Naive thymus-derived CD4-positive, alpha-beta T cell (primary cell): ENCODE measurements at places on chromosomes 4 and X. TPM values are rescaled to one million over a fixed set of nuclear protein-coding genes. Genes with fewer than 3 reads are reported as not detected.
A peak's percentile ranks its signal among the peaks of the same experiment; 100 is the strongest.

- no peak for DNase-seq
These were observed 56.3 kb downstream of the CCDC149 start for GRCh38 chr4:24856586-24856985.

The CYSLTR1 gene
- polyA plus RNA-seq = 35.8 TPM

The HERC6 gene
- 14.6 TPM for polyA plus RNA-seq

The MAGED4 gene
- 0.52 TPM for polyA plus RNA-seq

GRCh38 chr4:106670976-106671375, 302.4 kb upstream of the GIMD1 start:
- no peak for DNase-seq

The GPC3 gene
- 6.0 TPM for polyA plus RNA-seq

- no peak for DNase-seq
These were observed 421 bp upstream of the PLAC1 start for GRCh38 chrX:134658760-134659023.

- DNase-seq = no peak
These were observed 96.5 kb downstream of the HDAC8 start for GRCh38 chrX:72475952-72476668.

The ATP7A gene
- 5.4 TPM for polyA plus RNA-seq

- no peak for DNase-seq
These were observed 494.1 kb downstream of the GABRG1 start for GRCh38 chr4:45629717-45630116.

The SOWAHD gene
- polyA plus RNA-seq = 1.6 TPM

The BMP3 gene
- polyA plus RNA-seq = not detected

DNA sequence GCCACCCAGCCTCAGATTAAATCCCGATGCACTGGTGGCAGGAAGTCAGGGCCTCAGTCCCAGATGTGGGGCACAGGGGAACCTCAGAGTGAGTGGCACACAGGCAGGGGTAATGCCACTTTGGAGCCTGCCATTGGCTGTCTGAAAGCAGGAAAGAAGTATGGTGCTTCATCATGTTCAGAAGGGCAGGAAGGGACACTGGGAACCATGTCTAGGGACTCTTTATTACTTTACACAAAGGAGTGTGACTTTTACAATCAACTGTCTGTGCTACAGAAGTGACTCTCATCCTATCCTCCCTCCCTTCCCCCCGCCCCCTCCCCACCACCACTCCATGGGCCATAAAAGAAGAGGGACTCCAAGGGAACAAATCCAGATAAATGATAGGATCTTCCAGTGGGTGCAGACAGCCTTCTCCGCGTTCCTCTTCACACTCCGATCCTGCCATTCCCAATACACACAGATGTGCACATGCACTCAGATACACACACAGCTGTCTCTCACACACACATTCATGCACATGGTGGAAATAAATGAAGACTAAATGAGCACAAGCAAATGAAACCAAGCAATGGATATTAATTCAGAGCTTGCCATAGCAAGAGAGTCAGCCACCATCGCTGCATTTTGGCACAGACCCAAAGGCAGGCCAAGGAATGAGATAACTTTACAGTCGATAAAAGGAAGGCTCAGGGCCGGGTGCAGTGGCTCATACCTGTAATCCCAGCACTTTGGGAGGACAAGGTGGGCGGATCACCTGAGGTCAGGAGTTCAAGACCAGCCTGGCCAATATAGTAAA, 2.5 kb upstream of the TMEM154 start:
- DNase-seq = no peak

GRCh38 chr4:147136310-147136709, 190.6 kb upstream of the TTC29 start:
- DNase-seq = no peak

DNA sequence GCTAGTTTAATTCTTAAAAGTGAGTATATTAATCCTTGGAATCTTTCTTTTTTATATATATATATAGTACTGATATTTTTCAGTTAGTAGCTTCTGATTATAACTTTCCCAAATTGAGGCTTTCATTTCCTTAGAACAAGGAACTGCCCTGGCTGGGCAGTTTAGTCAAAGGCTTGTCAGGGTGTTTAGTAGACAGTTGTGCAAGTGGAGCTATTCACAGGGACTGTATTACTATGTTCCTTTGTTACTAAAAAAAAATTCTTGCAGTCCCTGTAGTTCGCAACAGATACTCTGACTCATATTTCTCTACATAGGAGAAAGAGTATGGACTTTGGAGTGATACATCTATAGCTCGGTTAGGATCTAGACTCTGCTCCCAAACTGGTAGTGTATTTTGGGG, 20.8 kb downstream of the USO1 start:
- DNase-seq = no peak

GRCh38 chrX:100512471-100512870, 72.3 kb upstream of the TNMD start:
- DNase-seq = peak; percentile 2

GRCh38 chrX:150406596-150406995, 43.5 kb downstream of the MAMLD1 start:
- no peak for DNase-seq

DNA sequence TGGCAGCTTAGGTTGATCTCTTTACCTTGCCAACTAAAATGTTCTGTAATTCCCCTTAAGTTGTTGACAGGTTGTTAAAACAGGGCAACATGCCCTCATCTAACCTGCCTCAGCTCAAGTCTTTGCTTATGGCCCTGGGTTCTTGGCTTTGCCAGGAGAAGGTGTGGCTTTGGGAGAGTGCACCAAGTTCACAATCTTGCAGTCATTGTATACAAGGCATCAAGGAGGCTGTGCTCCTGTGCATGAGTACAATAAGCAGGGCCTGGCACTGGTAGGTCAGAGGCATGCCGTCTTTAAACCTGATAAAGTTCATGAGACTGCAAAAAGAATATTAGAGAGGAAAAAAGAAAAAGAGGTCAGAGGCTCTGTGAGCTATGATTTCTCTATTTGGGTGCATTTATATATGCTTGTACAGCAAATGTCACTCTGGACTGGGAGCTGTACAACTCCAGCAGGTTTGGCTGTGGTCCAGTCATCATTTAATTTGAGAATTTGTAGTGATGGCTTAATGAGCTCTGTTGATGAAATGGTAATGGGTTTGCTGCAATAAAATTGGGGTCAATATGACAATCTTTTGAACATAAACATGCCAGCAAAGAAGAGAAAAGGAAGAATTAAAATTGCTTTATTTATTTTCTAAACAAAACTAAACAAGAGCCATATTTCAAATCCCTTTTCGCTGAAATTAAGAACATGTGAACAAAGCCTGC, 30.3 kb downstream of the AREG start:
- DNase-seq = no peak

DNA sequence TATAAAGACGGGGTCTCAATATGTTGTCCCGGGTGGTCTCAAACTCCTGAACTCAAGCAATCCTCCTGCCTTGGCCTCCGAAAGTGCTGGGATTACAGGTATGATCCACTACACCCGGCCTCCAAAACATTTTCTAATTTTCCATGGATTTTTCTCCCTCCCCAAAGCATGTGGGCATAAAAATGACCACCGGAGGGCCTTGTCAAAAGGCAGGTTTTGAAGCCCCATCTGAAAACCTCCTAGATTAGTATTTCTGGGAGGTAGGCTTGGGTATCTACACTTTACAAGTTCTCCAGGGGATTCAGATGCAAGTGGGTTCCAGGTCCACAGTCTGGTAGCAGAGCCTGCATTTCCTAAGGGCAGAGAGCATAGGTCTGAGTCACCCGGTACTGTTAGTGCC, 1.4 kb upstream of the GPR173 start:
- no peak for DNase-seq

GRCh38 chr4:8589823-8590545, 2.6 kb upstream of the CPZ start:
- DNase-seq = no peak

- DNase-seq = no peak
These were observed 2.9 kb downstream of the TEC start for GRCh38 chr4:48266781-48267180.

DNA sequence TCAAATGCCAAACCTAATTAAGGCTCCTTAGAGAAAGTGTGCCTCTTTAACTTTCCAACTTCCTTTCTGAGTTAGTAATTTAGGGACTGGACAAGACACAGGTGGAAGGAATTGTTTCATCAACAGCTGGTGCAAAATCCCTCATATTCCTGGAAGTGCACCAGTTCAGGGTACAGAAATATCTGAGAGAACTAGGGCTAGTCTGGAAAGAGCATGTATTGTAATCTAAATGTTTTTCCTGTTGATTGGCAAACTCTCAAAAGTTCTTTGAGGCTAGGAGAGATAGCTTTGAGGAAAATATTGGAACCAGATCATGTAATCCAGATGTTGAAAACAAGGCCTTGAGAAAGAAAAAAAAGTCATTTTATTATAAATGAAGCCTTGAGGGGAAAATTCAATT, 98.1 kb upstream of the C1GALT1C1 start:
- no peak for DNase-seq

DNA sequence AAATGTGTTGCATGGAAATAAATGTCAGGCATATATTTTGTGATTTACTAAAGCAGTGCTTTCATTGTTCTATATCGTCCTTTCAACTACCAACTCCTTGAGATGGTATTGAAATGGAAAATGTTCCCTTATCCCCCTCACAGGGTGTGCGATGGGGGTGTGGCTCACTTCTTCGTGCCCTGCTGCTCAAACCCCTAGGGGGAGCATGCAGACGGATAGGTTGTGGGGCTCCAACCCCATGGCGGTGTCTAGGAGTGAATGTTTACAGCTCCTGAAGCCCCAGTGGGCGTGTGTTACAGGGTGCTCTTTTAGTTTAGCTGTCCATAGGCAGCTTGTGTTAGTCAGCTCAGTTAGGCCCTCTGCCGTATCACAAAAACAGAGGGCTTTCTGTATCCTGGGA, 287.7 kb upstream of the EMCN start:
- no peak for DNase-seq

The NDNF gene
- not detected for polyA plus RNA-seq

DNA sequence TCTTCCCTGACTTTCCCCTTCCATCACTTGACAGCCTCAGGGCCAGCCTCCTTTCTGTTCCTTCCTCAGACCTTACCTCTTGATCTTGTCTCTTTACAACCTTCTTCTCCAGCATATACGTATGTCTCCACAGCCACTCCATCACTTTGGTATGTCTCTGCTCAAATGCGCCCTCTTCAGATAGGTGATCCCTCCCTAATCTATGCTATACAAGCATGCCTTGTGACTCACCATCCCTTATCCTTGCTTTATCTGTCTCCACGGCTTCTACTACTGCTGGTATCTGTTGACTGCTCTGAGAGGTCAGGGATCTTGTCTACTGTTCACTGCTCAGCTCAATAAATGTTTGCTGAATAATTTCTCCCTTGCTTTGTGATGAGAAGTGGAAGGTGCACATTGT, 9.0 kb downstream of the ARAP2 start:
- no peak for DNase-seq

GRCh38 chr4:99979872-99980271, 29.8 kb upstream of the H2AZ1 start:
- DNase-seq = no peak

The EFHC2 gene
- 3.3 TPM for polyA plus RNA-seq

- DNase-seq = no peak
These were observed 46.2 kb downstream of the CXCL13 start for GRCh38 chr4:77651820-77652219.

DNA sequence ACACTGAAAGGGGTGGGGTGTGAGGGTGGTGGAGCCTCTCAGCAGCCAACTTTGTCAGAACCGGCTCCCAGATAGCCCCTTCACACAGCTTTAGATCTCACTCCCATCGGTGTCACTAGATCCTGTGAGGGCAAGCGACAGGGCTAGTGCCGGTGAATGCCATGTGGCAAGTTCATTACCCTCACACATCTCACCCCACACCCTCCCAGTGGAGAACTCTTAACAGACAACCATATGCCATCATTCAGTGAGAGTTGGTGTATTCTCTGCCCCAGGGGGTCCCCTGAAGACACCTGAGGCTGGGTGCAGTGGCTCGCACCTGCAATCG, 15.3 kb downstream of the SEPTIN6 start:
- DNase-seq = no peak

GRCh38 chr4:73709451-73710033, 30.8 kb upstream of the CXCL8 start:
- DNase-seq = no peak

DNA sequence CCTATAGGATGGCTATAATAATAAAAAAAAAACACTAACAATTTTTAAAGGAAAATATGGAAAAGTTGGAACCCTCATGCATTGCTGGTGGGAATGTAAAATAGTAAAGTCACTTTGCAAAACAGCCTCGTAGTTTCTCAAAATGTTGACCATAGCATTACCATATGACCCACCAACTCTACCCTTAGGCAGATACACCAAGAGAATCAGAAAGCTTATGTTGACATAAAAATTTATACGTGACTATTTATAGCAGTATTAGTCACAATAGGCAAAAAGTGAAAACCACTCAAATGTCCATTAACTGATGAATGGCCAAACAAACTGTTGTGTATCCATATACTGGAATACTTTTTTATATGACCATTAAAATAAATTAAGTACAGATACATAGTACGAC, 19.8 kb upstream of the FAM241A start:
- DNase-seq = no peak

The SLC49A3 gene
- polyA plus RNA-seq = not detected

- DNase-seq = no peak
These were observed 28.7 kb downstream of the DOCK11 start for GRCh38 chrX:118524344-118524743.

DNA sequence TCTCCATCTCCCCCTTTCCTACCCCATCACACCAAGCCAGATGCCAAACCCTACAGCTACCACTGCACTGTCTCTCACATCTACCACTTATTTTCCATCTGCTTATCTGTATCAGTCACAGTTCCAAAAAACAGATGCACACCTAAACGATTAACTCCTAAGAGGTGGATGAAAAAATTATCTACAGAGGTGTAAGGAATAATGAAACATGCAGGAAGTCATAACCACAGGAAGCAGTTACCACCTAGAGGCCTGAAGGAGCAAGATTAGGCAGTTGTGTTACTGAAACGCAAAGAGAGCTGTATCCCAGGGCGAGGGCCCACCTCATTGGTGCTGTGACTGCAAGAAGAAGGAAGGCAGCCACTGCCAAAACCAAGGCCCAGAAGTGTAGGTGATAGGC, 87.8 kb upstream of the FAM241A start:
- no peak for DNase-seq

The TNIP2 gene
- polyA plus RNA-seq = 55.3 TPM

- no peak for DNase-seq
These were observed 9.2 kb upstream of the BMP3 start for GRCh38 chr4:81021142-81021944.

The CITED1 gene
- not detected for polyA plus RNA-seq

The BEND4 gene
- not detected for polyA plus RNA-seq

- no peak for DNase-seq
These were observed 116.0 kb downstream of the APBB2 start for GRCh38 chr4:41098093-41099048.

The SLC30A9 gene
- 42.1 TPM for polyA plus RNA-seq

- no peak for DNase-seq
These were observed 3.1 kb downstream of the PRKG2 start for GRCh38 chr4:81211956-81212355.

The RPL39 gene
- polyA plus RNA-seq = 5,899 TPM

GRCh38 chr4:73741750-73742489, 1.6 kb downstream of the CXCL8 start:
- DNase-seq = no peak

The HOPX gene
- polyA plus RNA-seq = 0.64 TPM
